Heart right ventricle (tissue), 16 donors: ENCODE measurements at places on chromosomes 16 and 17. TPM values are rescaled to one million over a fixed set of nuclear protein-coding genes. Genes with fewer than 3 reads are reported as not detected.

GRCh38 chr17:57849163-57849873 is 526 bp downstream of the MRPS23 start:
- no peak for DNase-seq
- no peaks in the 10 kb centered on the region for H3K36me3 ChIP-seq
- H3K27me3 ChIP-seq: no peaks in the 10 kb centered on the region

- H3K36me3 ChIP-seq: no peaks in the 10 kb centered on the region
- no peak overlapping the region for H3K4me3 ChIP-seq
- H3K27ac ChIP-seq: no peak overlapping the region
- no peaks in the 10 kb centered on the region for H3K27me3 ChIP-seq
- H3K4me1 ChIP-seq: peaks cover 6% of the 10 kb centered on the region
- no peak for DNase-seq
Measured at GRCh38 chr17:77608431-77608830, 350.1 kb upstream of the TNRC6C start.

GRCh38 chr16:31007684-31008083 is 2.8 kb downstream of the STX1B start:
- no peak for DNase-seq
- H3K4me3 ChIP-seq: no peak overlapping the region
- H3K36me3 ChIP-seq: no peaks in the 10 kb centered on the region
- peaks cover 5% of the 10 kb centered on the region for H3K4me1 ChIP-seq
- H3K27ac ChIP-seq: no peak overlapping the region

GRCh38 chr17:15418781-15419180 is 48.6 kb downstream of the CDRT4 start:
- no peak for DNase-seq
- no peaks in the 10 kb centered on the region for H3K36me3 ChIP-seq
- H3K27ac ChIP-seq: no peak overlapping the region
- H3K4me3 ChIP-seq: no peak overlapping the region

- H3K4me3 ChIP-seq: no peak overlapping the region
- H3K27ac ChIP-seq: no peak overlapping the region
- H3K4me1 ChIP-seq: no peaks in the 10 kb centered on the region
- H3K27me3 ChIP-seq: no peaks in the 10 kb centered on the region
- H3K36me3 ChIP-seq: no peaks in the 10 kb centered on the region
- no peak for DNase-seq
Measured at GRCh38 chr16:65268331-65268730, 146.5 kb upstream of the CDH11 start.

GRCh38 chr17:51132964-51133319 is 12.3 kb upstream of the SPAG9 start:
- H3K36me3 ChIP-seq: no peaks in the 10 kb centered on the region
- no peak for DNase-seq
- no peaks in the 10 kb centered on the region for H3K27me3 ChIP-seq
- no peak overlapping the region for H3K4me3 ChIP-seq

DNA sequence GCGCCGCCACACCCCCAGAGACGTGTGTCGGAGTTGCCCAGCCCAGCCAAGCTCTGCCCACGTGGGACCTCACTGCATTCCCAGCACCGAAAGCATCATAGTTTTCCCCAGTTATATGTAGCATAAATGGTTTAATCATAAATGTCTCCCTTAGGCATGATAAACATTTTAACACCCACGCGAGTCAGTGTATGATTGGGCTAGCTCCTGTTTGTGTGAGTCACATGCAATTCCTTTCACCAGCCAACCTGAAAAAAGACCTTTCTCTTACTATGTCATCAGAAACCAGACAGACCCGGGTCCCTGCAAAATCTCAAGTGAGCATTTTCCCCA is 9.2 kb downstream of the TAF1C start:
- H3K4me1 ChIP-seq: peaks cover 43% of the 10 kb centered on the region
- H3K4me3 ChIP-seq: no peak overlapping the region
- no peak for DNase-seq
- H3K27ac ChIP-seq: peak overlapping the region; percentile 87

DNA sequence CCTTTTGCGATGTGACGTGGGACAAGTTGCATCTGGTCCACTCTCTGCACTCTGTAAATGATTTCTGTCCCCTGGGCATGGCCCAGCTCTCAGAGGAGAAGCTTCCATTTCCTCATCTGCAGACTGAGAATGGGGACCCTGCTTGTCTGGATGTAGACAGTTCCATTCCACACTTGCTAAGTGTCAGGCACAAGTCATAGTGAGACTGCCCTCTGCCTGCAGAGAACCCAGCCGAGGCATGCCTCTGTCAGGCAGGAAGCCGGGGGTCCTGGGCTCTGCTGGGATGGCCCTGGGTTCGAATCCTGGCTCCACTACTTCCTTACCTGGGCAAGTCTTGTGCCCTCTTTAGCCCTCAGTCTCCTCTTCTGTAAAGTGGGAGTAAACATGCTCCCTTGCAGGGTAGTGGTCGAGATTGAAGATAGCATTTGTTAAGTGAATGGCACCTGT is 4.1 kb downstream of the MAP2K3 start:
- H3K36me3 ChIP-seq: no peaks in the 10 kb centered on the region
- peaks cover 74% of the 10 kb centered on the region for H3K4me1 ChIP-seq
- DNase-seq: no peak

DNA sequence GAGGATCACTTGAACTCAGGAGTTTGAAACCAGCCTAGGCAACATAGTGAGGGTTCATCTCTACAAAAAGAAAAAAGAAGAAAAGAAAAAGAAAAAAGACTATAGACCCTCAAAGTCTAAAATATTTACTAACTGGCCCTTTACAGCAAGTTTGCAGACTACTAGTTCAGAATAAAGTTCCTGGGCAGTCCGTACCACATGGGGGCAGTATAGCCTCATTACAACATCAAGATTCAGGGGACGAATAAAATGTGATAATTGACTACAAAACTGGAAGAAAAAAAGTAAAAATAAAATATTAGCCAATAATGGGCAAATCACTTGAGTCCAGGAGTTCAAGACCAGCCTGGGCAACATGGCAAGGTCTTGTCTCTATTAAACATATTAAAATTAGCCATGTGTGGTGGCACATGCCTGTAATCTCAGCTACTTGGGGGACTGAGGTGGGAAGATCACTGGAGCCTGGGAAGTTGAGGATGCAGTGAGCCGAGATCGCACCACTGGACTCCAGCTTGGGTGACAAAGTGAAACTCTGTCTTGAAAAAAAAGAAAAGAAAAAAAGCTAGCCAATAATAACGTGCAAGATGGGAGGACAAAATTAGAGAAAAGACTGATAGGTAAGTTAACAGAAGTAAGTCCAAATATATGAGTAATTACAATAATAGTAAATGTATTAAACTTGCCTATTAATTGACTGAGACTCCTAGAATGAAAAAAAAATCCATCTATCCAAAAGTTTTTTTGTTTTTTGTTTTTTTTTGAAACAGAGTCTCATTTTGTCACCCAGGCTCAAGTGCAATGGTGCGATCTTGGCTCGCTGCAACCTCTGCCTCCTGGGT is 129.4 kb upstream of the SEC14L1 start:
- no peak overlapping the region for H3K4me3 ChIP-seq
- H3K4me1 ChIP-seq: no peaks in the 10 kb centered on the region
- peaks cover 15% of the 10 kb centered on the region for H3K27me3 ChIP-seq
- H3K27ac ChIP-seq: no peak overlapping the region
- no peak for DNase-seq
- no peaks in the 10 kb centered on the region for H3K36me3 ChIP-seq

- peak overlapping the region; percentile 58 for H3K27ac ChIP-seq
- H3K4me1 ChIP-seq: peaks cover 5% of the 10 kb centered on the region
- no peak for DNase-seq
- H3K4me3 ChIP-seq: no peak overlapping the region
- H3K36me3 ChIP-seq: peaks cover 7% of the 10 kb centered on the region
Measured at GRCh38 chr17:50168319-50168718, 2.5 kb downstream of the SGCA start.

- H3K27ac ChIP-seq: no peak overlapping the region
- H3K4me1 ChIP-seq: peaks cover 40% of the 10 kb centered on the region
- no peak for DNase-seq
- H3K4me3 ChIP-seq: no peak overlapping the region
- no peaks in the 10 kb centered on the region for H3K27me3 ChIP-seq
- H3K36me3 ChIP-seq: no peaks in the 10 kb centered on the region
Measured at GRCh38 chr17:8128125-8128784, 4.3 kb upstream of the HES7 start.

ZNF319 gene
- 9.3 TPM for total RNA-seq

NATD1 gene
- total RNA-seq: 20.0 TPM

PLXDC1 gene
- total RNA-seq: 16.5 TPM

DPEP1 gene
- total RNA-seq: not detected
